ENCODE measurements at places on chromosomes 3 and 15. TPM values are rescaled to one million over a fixed set of nuclear protein-coding genes. Genes with fewer than 3 reads are reported as not detected.

The PSTPIP1 gene
- total RNA-seq = 152 TPM

- DNase-seq = no peak
These were observed 15.0 kb upstream of the PSMD6 start for GRCh38 chr3:64038253-64038767.

GRCh38 chr3:9163289-9163688, 86.2 kb downstream of the SRGAP3 start:
- DNase-seq = no peak

DNA sequence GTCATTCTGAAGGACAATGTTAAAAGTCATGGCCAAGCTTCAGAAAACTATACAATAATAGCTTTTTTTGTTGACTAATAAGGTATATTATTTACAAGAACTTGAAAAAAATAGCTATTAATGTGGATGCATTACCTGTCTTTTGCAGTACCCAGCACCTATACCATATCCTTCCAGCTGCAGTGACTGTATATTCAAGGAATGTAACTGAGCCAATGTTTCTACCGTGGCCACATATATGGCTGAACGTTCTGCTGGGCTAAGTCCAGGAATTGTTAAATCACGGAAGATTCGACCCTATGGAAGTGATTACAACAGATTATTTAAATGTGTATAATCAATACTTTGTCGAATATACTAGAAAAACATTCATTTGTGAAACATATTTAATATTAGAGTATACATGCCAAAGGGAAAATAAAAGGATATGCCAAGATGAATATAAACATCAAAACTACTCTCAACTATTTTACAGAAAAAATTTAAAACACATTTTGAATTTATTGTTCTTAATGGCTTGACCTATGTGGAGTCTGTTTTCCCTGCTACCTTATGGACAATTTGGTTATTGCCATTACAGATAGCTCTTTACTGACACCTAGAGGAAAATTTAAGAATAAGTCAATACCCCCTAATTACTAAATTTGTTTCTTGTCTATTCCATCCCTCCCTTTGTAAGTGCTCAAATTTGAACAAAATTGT, 17.6 kb downstream of the ACAD11 start:
- no peak for DNase-seq

DNA sequence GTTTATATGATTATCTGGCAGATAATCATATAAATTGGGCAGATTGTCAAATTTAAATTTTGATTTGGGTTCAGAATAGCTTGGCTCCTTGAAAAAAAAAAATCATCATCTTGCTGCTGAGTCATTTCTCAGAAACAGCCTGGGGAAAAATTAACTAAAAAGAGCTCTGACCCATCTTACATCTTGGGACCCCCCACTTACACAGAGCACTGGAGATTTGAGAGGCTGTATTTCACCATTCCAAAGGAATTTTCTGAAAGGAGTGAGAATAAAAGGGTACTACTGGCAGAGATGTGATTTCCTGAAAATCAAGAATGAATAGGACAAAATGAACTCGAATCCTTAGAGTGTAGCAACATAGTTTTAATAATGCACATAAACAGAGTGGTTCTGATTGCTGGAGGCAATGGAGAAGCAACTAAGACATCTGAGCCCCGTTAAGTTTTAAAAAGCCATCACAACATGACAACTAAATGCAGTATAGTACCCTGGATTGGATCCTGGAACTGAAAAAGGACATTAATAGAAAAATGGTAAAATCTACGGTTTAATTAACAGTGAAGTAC, 97.5 kb downstream of the RFTN1 start:
- DNase-seq = no peak
